ENCODE measurements at places on chromosomes 2 and 18.

DNA sequence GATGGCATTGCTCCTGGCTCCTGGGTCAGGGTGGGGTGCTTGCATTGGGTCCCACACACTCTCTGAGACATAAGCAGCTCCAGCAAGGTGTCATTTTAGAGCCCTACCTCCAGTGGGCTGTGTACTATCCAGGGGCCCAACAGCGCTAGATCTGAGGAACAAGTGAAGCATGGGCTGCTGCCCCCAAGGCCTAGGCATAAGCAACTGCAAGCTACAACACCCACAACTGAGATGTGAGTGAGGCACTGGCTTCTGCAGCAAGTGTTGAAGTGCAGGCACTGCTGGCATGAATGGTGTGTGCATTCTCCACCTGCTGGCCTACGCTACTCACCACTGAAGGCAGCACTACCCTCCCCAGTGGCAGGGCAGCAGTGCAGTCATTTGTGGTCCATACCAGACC, 81.0 kb upstream of the STK39 start:
- DNase-seq, result no peak

- DNase-seq, result no peak
Observed at GRCh38 chr2:52445686-52446085, 1321.9 kb upstream of the CHAC2 start.

GRCh38 chr2:33136566-33136965, 189.8 kb downstream of the LTBP1 start:
- DNase-seq, result no peak

DNA sequence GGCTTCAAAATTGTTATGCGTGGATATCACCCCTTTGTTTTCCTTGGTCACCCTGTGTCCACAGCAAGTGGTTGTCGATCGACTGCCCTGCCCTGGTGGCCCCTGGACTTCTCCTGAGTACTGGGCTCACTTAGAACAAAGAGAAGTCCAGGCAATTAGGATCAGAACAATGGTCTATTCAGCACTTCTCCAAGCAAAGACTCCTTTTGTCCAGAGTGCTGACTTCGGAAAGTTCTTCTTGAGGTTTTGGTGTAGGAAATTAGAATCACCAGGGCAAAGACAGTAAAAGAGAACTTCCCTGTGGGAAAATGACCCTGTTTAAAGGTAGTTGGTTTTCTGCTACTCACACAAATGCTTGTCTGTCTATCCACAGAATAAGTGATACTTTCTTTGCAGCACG, 173.9 kb downstream of the FHOD3 start:
- DNase-seq, result no peak

DNA sequence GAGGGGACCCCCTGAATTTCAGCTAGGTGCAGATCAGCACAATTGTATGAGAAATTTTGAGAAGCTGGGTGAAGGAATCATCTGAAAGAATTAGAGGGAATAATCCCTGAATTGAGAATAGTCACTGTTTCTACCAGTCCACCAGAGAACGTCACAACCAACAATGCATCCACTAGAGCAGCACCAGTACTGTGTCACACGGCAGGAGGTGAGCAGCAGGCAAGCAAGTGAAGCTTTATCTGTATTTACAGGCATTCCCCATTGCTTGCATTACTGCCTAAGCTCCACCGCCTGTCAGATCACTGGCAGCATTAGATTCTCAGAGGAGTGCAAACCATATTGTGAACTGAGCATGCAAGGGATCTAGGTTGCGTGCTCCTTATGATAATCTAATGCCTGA, 40.7 kb downstream of the GDF7 start:
- DNase-seq, result no peak

GRCh38 chr2:240508832-240509545, 48.8 kb downstream of the ANKMY1 start:
- DNase-seq, result no peak

- no peak for DNase-seq
Observed at GRCh38 chr2:11007331-11008264, 95.9 kb downstream of the KCNF1 start.

GRCh38 chr2:5076599-5076998, 615.6 kb upstream of the SOX11 start:
- DNase-seq, result no peak
